Spleen (tissue), 13 donors: ENCODE measurements at places on chromosomes 1 and 21.

- DNase-seq = no peak
Observed at GRCh38 chr1:93180723-93181613, at the start of gene CCDC18. Gene CCDC18 (plus strand): TSS chr1:93180724. CDS start chr1:93183362, 2,638 bp downstream.

DNA sequence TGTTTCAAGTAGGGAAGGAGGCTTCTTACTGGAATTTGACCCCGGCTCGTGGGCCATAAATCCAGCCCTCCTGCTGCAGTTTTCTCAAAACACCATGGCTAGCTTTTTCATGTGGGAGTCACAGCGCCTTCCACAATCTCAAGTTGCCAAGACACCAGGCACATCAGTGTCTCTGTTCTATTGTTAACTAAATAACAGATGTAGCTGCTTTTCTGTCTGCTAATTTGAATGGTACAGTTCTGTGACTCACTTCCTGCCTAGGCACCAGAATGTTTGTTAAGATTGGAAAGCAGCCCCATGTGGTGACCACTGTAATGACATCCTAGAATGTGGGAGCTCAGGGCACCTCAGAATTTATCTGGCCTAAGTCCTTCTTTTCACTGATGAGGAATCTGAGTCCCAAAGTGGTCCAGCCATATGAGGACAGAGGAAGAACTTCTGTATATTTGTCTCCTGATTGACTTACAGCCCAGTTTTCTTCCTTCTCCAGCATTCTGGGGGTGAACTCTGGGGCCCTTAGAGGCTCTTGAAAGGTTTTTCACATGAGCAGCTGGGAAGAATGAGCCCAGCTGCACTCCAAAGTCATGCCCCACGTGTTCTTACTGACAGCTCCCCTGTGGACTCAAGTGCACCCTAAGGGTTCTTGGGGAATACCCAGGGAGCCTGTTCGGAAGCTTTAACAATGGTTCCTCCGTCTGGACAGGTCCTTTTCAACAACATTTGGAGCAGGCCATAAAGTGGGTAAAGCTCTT lies 27.5 kb downstream of the TRIM45 start:
- DNase-seq = no peak

- no peak for DNase-seq
Observed at GRCh38 chr1:111045033-111045722, 81.5 kb upstream of the LRIF1 start.

GRCh38 chr1:184485751-184486723 lies 99.2 kb downstream of the C1orf21 start:
- DNase-seq = no peak
